ENCODE measurements at places on chromosomes 4 and X.

DNA sequence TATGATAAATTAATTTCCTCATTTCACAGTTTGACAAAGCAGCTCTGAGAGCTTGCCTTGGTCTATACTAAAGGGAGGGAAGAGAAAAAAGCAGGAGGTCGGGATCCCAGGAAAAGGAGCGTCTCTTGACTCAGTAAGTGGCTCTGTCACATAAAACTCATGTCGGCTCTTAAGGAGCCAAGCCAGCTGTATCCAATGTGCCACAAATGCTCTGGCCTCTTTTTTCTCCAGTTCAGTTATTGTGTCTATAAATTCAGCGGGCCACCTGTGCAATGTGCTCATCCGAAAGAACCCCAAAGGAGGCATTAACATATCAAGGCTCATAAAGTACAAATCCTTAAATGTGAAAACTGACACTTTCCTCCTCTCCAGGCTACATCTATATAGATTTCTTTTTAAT, 337.7 kb upstream of the FAM241A start:
- DNase-seq: no peak

DNA sequence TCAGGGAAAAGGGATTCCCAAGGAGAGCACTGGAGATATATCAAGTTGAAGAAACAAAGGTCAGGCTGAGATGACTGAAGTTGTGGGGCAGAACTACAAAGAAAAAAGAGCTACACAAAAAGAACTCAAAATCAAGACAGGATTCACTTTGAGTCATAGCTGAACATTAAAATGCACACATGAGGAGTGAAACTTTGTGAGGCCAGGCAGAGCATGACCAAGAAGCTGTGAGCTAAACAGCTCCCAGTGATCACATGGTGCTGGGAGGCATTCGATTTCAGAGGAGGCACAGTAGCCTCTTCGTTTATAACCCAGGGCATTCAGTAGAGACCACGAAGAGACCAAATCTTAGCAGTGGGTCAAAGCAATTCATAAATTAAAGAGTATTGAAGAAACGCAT, 145.3 kb downstream of the ATRX start:
- no peak for DNase-seq

- no peak for DNase-seq
Measured at GRCh38 chrX:78075787-78076389, 28.2 kb upstream of the PGK1 start.

GRCh38 chr4:157838366-157838765, 334.5 kb downstream of the GASK1B start:
- DNase-seq: no peak

GRCh38 chr4:77777135-77777807, 41.9 kb downstream of the CNOT6L start:
- DNase-seq: peak; percentile 41

GRCh38 chr4:153620352-153620751, 63.7 kb upstream of the TLR2 start:
- peak; percentile 60 for DNase-seq

GRCh38 chrX:107687445-107687844, 59.1 kb downstream of the PRPS1 start:
- DNase-seq: no peak

GRCh38 chr4:148094149-148094548, 348.1 kb downstream of the NR3C2 start:
- DNase-seq: no peak

All from AG10803 (cell line).